DMS 273 treated with DMSO at 0.1 percent for 48 hours (cell line): ENCODE measurements at places on chromosomes 3 and 15.

DNA sequence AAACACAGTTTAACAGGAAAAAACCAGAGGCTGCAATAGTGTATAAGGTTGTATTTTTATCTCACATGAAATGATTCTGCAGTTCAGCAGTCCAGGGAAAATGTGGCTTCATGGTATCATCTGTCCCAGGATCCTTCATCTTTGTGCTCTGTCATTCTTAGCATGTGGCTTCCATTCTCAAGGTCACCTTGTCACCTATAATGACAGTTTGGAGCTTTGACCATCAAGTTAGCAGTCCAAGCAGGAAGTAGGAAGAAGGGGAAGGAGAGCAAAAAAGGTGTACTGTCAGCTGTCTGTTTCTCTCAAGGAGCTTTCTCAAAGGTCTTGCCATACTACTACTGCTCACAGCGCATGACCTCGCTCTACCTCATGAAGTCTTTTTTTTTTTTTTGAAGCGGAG is 58.6 kb upstream of the CRTC3 start:
- no peak for DNase-seq

- no peak for DNase-seq
Observed at GRCh38 chr3:30294241-30294667, 312.1 kb upstream of the TGFBR2 start.

- DNase-seq, result no peak
Observed at GRCh38 chr3:8497582-8497981, 4.0 kb upstream of the LMCD1 start.

- no peak for DNase-seq
Observed at GRCh38 chr3:81793410-81793809, 32.0 kb upstream of the GBE1 start.

- DNase-seq, result no peak
Observed at GRCh38 chr3:72587282-72587681, 261.0 kb downstream of the SHQ1 start.

DNA sequence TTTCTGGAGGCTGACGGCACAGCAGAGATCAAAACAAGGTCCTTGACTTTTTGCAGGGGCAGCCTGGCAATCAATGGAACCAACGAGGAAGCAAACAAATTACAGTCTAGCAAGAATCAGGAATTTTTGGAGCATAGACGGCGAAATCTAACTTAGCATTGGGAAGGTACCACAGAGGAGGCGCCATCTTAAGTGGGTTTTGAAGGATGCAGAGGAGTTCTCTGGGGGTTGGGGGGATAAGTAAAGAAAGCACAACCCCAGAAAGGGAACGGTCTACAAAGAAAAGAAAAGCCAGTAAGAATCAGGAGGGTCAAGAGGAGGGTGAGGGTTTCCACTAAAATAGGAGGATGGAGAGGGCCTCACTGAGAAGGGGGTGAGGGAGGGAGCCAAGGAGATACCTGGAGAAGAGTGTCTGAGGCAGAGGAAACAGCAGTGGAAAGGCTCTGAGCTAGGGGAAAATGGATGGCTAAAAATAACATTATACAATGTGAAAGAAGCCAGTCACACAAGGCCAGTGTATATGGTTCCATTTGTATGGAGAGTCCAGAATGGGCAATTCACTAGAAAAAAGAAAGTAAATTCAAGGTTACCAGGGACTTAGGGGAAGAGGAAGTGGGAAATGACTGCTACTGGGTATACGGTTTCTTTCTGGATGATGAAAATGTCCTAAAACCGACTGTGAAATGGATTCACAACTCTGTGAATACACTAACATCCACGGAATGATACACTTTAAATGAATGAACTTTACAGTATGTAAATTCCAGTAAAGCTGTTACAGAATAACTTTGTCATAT is 25.2 kb upstream of the IQSEC1 start:
- DNase-seq, result no peak

GRCh38 chr15:30958219-30958618 is 33.2 kb downstream of the MTMR10 start:
- DNase-seq, result no peak

- no peak for DNase-seq
Observed at GRCh38 chr15:89912674-89913396, at the start of gene ARPIN. Gene ARPIN, minus strand, starts transcription at chr15:89912952. Its CDS starts 117 bp downstream, at chr15:89912835.

DNA sequence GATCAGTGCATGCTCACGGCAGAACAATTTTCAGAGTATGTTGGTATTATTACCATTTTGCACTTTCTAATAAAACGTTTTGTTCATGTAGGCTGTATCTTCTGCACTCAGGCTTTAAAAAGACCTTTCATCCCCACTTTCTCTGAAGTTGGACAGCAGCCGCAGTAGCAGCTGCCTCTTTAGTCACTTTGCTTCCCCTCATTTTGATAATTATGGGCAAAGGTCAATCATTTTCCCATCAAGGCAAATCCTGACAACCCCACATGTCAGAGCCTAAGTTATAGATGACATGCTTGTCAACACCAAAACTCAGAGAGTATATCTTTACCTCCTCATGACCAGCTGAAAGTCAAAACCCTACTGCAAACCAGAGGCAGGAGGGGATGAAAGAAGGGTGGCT is 99.7 kb downstream of the ROBO2 start:
- DNase-seq, result no peak

DNA sequence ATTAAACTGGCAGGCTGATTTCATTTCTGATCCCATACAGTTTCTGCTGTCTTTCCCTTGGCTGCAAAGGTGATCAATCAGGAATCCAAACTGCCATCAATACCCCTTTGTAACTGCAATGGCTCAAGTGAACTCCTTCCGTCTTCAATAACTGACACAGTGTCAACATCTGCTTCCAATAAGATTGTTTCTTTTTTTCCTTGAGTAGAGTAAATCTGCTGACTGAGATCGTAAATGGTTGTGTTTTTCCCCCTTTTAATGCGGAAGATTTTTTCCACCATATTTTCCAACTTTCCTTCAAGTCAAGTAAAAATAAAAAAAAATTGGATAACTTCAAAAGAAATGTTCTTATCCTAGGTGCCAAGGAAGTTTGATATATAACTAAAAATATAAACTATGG is 48.7 kb downstream of the VGLL3 start:
- no peak for DNase-seq

DNA sequence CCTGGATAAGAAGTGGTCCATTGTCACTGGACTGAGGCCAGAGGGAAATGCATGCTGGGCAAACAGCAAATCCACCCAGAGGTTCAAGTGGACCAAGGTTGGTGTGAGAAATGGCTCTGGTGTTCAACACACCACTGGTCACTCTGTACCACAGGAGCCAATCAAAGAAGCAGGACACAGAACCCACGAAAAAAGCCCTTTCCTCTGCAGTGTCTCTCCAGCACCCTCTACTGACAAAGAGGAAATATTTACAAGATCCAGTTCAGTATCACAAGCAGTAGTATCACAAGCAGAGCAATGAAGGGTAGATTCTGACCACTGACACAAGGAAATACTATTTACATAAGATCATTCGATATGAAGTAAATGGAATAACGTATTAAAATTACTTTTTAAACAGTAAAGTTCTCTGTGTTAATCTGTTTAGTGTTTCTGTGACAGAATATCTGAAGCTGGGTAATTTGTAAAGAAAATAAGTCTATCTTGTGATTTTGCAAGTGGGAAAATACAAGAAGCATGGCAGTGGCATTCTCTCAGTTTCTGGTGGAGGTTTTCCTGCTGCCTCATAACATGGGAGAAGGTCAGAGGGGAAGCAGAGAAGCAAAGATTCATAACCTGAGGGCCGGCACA is 390.7 kb downstream of the EFHB start:
- DNase-seq, result no peak

DNA sequence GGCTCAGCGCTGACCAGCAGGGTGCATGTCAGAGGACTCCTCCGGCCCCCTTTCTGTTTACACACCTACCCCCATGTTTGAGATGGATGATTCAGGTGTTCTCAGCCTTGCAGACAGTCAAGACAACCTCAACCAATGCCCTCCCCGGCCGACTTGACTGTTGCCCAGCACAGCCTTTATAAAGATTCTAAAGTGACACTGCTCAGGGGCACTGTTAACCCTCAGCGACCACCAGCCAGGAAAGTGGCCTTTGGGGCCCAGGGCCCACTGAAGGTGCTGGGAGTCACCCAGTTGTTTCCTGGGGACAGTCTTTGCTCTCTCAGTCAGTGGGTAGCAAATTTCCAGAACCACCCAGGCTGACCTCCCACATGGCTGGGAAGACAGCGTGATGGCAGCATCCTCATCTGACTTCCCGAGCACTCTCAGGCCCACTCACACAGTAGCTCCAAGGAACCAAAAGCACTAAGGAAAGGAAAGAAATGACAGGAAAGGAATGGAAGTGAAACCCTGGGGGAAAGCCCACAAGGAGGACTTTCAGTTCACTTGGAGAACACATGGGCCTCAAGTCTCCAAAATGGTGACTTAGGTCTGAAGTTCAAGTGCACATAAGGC is 128.4 kb downstream of the ASB7 start:
- no peak for DNase-seq

- no peak for DNase-seq
Observed at GRCh38 chr3:45455040-45455439, 66.7 kb downstream of the LARS2 start.

DNA sequence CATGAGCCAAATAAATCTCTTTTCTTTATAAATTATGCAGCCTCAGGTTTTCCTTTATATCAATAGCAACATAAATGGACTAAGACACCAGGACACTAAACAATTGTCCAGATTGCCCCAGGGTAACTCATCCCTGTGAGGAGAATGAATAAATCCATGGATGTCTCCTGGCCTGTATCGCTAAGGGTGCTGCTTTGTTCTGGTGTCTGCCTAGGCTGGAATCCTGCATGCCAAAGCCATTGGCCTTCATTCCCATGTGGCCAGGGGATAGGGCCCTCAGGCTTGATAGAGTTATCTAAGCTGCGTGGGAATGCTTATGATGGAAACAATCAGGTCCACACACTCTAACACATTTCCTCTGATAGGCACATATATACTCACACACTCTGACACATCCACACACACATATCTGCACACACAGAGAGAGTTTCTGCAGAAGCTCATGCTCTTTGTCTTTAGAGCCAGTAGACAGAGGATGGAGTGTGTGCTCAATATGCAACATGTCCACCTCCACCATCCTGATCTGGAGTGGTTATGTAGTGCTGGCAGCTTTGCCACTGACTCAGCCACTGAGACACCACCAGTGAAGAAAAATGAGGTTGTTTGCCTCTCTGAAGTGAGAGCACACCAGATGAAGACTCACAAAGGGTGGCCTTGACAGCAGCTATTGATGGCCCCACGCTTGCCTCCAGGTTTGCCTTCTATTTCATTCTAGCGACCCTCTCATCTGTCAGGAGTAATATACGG is 24.0 kb upstream of the DGKG start:
- DNase-seq, result no peak

- DNase-seq, result no peak
Observed at GRCh38 chr3:61686228-61686648, 124.9 kb downstream of the PTPRG start.

- DNase-seq, result no peak
Observed at GRCh38 chr15:101573951-101574350, 78.2 kb downstream of the TM2D3 start.

- DNase-seq, result no peak
Observed at GRCh38 chr3:16081661-16082060, 92.8 kb upstream of the GALNT15 start.

GRCh38 chr3:3353153-3353552 is 173.7 kb upstream of the CRBN start:
- no peak for DNase-seq

DNA sequence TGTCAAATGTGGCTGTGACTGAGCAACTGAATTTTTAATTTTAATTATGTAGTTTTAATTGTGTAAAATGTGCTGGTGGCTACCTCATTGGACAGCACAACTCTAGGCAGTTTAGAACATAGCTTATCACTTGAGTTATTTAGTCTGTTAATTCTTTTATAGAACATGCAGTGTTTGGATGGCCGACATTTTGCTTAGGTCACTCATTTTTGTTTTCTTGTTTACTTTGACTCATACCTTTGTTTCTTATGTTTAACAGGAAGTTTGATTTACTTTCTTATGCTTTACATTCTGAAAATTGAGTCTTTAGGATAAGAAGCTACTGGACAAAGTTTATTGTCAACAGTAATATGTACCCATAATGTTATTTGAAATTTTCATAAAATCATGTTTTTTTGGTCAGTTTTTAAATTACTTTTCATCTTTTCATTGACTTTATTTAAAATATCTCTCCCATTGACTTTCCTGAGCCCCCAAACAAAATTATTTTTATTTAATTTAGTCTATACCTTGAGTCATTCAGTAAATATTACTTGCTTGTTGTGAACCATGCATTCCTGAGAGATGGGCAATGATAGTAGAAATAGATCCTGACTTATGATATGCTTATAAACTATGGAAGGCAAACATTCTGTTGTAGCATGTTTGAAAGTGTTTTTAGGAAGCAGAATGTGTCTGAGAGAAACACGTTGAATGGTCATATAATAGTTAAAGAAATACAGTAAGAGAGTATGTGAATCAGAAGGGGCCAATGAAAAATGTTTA is 60.6 kb downstream of the TCF12 start:
- no peak for DNase-seq

- no peak for DNase-seq
Observed at GRCh38 chr3:24047513-24047912, 102.4 kb downstream of the NR1D2 start.

- no peak for DNase-seq
Observed at GRCh38 chr15:78734451-78735064, 76.7 kb downstream of the ADAMTS7 start.

DNA sequence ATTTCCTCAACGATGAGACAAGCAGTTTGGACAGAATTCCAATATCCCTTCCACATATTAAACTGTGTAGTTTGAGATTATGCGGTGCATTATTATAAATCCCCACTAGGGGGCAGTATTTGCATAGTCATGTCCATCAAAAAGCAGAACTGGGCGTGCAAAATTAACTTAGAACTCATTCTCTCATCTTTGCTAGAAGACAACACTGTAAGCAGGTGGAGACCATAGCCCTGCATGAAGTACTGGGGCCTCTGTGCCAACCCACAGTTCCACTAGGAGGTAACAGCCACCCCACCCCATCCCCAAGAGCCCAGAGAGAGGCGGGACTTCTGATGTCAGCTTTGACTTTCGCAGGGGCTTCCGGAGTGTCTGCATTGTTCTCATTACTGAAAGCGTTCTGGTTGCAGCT is 106.6 kb upstream of the TMC3 start:
- DNase-seq, result peak; percentile 6

GRCh38 chr15:57156210-57156884 is 220.0 kb upstream of the CGNL1 start:
- DNase-seq, result no peak
